ENCODE measurements at places on chromosomes 4 and X.
A peak's percentile ranks its signal among the peaks of the same experiment; 100 is the strongest.

- no peak for DNase-seq
Observed at GRCh38 chr4:105067946-105068345, 78.7 kb upstream of the TET2 start.

GRCh38 chr4:71453531-71453930 is 114.7 kb downstream of the SLC4A4 start:
- no peak for DNase-seq

DNA sequence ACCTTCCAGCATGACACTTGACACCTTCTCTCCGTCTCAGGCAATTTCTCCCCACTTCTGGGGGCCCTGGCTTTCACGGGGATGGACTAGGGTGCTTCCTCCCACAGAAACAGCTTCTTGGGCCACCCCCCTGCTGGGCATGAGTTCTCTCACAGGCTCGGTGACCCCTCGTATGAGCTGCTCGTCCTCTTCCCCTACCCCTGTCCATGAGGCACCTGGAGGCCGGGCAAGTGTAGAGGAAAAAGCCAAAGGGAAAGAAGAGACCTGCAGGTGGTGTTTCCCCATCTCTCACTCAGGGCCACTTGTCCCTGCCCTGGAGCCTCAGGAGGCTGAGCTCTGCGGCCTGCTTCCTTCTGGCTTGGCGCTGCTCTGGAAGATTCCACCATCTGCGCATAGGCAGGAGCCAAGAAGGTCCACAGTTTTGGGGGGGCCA is 1.9 kb upstream of the RGS12 start:
- DNase-seq, result no peak

DNA sequence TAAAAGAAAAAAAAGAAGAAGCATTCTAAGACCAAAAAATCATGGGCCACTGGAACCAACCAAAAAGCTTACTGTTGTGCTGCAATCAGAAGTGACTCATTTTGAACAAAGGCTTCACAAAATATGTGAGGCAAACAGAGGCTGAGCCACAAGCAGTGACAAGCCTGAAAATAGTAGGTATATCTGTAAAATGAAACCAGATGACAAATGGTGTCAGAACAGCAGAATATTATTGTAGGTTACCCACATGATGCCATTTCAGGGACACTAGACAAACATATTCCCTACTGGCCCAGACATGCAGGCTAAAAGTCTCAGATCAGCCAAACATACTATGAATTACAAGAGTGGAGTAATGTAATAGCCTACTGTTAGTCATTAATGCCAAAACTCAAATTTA is 1301.8 kb upstream of the DIAPH2 start:
- no peak for DNase-seq

DNA sequence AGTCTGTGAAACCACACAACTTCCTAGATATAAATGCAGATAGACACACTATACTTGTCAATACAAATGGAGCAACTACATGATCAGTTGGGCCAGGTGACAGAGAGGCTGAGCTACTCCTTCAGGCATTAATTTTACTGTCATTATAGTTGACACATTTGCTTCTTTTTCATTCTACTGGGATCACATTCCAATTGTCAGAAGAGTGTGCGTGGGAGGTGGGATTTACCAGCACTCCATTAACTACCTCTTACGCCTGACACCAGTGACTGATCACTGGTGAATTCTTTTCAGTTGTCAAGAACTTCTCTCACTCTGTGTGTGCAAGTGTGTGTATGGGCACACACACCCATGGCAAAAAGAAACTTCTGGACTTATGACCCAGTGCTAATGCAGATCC is 94.2 kb upstream of the DIAPH2 start:
- no peak for DNase-seq

DNA sequence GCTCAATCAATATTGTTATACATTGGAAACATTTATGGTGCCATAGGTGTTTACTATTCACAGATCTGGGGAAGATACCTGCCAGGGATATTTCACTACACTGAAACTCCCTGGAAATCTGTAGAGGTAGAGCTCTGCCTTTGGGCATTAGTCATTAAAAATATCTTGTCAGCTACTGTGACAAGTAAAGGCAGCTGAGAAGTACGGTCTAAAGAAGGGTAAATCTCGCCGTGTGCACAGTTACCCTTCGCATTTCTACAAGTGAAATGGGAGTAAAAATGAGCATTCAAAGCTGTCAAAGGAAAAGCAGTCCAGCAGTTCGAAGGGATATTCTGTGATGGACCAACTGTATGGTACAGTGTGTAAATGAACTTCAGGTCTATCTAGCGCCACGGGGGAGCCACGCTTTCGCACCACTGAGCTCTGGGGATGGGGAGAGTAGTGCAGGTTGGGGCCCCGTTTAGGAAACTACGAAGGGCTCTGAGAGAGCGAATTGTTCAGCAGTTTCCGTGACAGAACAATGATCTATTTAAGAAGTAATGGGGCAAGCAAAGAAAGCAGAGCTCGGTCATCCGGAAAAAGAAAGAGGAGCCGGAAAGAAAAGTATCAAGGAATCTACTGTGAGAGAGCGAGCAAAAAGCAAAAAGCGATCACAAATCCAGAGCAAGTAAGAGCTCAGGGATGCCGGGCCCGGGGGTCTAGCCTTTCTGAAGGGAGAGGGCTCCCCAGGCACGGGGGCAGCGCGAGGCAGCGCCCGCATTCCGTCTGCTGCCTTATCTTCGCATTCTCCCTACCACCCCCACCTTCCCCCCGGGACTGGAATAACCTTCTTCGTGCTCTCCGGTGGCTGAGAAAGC is 646 bp downstream of the TIGD4 start:
- peak; percentile 7 for DNase-seq

- DNase-seq, result no peak
Observed at GRCh38 chr4:156138781-156139280, 185.2 kb upstream of the CTSO start.

DNA sequence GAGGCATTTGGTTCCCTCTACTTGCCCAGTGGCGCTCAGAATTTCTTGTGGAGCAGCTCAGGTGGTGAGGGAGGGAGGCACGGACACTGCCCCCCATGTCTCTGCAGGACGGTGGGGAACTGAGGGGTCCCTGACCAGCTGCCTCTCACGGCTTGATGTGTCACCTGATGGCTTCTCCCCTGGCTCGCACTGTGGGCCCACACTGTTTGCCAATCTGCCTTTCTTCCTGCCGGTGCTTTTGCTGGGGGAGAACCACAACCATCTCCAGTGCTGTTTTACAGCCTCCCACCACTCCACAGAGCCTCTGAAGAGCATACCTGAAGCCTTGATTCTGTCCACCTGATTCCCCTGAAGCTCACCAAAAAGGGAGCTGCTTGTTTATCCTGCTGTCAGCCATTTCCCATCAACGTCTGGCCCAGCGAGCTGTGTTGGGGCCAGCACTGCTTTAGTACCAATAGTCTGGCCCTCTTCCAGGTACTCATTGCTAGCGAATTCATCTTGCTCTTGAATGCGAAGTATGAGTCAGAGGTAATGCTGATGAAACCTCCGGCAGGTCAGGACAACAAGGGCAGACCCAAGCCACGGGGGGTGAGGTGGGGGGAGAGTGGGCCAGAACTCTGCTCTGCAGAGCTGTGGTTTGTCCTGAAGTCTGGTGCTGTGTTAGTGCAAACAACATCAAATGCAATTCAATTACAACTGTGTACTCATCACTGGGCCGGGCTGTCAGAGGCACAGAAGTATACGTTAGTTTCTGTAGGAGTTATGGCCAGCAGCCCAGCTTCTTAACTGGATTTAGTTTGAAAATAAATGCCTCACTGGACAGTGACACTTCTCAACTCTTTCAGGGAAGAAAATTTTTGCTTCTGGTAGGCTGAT is 208.3 kb upstream of the JADE1 start:
- no peak for DNase-seq

DNA sequence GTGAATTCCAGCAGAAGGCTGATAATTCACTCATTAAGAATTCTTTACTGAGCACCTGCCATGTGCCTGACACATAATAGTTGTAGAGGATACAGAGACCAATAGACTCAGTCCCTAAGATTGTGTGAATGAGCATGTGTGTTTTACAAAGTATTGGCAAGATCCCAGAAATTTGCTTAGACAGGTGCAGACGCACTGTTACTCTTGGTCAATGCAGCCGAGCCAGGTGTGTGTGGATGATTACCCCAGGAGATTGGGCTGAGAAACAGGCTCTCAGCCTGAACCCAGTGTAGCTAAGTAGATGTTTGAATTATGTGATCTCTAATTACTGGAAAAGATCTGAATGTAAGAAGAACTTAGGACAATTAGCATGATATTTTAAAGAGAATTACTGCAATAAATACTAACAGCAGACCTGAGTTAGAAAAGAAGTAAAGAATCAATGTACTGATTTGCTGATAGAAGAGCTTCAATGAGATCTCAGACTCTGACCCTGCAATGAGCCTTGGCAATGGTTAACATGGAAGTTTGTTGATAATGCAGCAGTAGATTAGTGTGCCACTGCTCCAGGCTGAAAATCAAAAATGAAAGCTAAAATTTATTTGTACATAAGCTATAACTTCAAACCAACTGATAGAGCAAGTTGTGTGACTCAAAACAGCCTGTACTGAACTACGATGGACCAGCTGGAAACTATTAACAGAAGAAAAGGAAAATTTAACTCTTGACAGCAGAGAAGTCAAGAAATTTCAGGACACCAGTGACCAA is 32.2 kb upstream of the NDST4 start:
- DNase-seq, result peak; percentile 20

- no peak for DNase-seq
Observed at GRCh38 chr4:109877400-109877799, 29.5 kb downstream of the LRIT3 start.

GRCh38 chrX:29528281-29528680 is 687.1 kb upstream of the MAGEB2 start:
- DNase-seq, result no peak

DNA sequence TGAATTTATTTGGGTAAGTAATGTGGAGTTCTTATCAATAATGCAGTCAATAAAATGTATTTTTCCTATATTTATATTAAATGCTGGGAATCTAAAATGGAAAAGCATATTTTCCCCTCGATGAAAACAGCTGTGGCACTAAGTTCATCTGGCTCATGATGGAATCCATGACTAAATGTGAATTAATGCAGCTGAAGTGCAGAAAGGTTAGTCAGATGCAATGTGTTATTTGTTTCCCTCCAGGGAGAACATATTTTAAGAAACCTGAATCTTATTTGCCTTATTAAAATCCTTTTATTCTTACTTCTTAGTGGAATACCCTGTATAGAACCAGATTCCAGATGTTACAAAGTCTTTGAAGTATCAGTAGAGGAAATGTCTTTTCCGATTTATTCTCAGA is 247.9 kb downstream of the ARHGAP24 start:
- DNase-seq, result no peak

- no peak for DNase-seq
Observed at GRCh38 chrX:40418813-40419195, 162.0 kb upstream of the ATP6AP2 start.

GRCh38 chr4:79185526-79186045 is 140.3 kb downstream of the NAA11 start:
- DNase-seq, result no peak

DNA sequence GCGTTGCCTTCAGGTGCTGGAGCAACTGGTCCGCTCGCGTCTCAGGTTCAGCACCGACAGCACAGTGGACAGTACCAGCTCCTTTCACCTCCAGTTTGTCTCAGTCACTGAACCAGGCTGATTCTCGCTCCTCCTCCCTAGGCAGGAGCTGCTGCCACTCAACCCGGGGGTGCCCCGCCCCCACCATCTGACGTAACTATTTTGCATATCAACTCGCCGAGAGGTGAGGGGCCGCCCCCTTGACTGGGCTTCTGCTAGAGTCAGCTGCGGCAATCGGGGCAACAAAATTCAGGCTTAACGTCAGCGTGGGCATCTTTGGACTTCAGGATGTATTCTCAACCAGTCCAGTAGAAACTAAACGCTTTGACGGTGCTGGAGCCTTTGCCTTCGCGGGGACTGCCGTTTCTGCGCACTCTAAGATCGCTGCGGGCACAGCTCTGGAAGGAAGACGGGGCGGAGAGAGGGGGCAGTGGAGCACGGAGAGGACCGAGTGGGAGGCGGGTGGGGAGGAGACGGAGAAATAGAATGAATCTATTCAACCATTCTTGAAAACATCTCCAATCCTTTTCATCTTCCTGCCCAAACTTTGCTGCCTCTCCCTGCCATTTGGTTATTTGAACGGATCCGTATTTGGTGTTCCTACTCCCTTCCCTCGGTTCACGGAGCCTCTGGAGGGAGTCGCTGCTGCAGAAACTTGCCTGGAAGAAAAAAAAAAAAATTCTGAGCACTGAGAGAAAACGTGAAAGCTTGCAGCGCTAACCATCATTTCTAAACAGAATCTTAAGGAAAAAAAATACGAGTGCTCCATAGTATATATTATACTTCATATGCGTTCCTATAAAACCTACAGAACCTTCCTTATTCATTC is at the start of gene FSTL5:
TSS of gene FSTL5 (minus strand) at position 109 of the 868 bp plus-strand sequence. CDS start 52,604 bp downstream, outside the sequence.
- peak; percentile 58 for DNase-seq

DNA sequence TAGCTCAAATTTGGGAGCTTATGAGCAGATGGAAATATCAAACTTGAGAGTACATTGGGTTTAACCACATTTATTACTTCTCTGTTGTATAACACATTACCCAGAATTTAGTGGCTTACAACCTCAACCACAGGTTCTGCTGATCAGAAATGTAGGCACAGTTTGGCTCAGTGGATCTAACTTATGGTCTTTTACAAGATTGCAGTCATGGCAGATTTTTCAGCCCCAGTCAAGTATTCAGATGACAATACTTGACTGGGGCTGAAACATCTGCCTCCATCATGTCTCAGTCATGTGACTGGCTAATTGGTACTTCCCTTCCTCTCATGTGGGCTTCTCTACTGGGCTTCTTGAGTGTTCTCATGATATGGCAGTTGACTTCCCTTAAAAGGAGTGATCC is 44.0 kb upstream of the ADAD1 start:
- peak; percentile 30 for DNase-seq

DNA sequence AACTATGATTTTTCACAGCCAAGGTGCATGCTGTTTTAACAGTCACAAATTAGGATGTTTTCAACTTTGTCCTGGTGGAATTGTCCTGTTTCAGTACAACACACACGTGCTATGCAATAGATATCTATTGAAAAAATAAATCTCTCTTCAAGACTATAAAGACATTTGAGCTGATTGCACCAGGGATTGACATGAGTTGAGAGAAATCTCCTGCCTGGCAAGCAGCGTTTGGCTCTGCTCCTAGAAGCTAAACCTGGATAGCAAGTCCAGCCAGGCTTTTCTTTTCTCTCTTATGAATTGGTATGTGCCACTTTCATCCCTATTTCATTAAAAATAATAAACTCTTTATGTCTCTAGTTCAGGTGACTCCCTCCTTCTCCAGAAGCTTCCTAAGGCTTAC is 16.6 kb upstream of the NPNT start:
- DNase-seq, result no peak

GRCh38 chr4:26458157-26458561 is 32.1 kb downstream of the CCKAR start:
- no peak for DNase-seq

GRCh38 chr4:188162698-188163097 is 23.5 kb downstream of the TRIML1 start:
- DNase-seq, result no peak

DNA sequence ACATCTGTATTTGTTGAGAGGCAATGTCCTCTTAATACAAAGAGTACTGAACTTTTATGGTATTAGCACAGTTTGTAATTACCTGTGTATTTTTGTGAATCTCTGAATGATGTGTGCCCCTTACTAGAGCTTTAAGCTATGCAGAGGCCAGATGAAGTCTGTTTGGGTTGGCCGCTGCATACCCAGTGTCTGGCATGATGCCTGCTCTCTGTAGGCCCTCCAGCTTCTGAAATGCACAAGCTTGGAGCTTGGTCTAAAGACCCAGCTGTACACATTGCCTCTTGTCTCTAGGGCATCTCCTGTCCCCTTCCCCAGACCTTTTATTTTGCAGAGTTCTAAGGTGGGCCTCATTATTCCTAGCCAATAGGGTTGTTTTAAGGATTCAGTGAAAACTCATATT is 68.6 kb downstream of the CDS1 start:
- no peak for DNase-seq

Data from NCI-H524 (cell line).